ENCODE measurements at places on chromosomes 4 and X.

GRCh38 chrX:135396109-135396508, 25.6 kb upstream of the SMIM10L2A start:
- DNase-seq = no peak

GRCh38 chr4:35772291-35772690, 472.0 kb downstream of the ARAP2 start:
- no peak for DNase-seq

DNA sequence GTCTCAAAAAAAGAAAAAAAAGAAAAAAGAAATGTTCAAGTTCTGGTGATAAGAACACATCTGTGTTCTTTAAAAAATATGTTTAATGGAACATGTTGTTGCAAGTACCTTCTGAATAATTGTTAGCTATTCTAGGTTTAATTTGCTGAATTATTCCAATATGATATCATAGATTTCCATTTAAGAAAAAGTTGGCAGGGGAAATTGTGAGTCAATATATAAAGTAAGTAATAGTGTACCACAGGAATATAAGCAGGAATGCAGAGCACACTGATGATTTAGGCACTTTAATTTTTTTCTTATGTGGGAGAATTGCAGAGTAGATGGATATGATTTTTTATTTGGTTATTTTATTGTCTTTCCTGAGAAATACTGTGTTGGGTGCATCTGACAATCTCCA, 190.7 kb downstream of the RPA4 start:
- DNase-seq = no peak

GRCh38 chr4:128298852-128299251, 11.2 kb upstream of the PGRMC2 start:
- no peak for DNase-seq

GRCh38 chrX:36950495-36951253, 57.5 kb upstream of the FAM47C start:
- DNase-seq = no peak

- DNase-seq = no peak
These were observed 9.0 kb upstream of the MAB21L2 start for GRCh38 chr4:150572704-150573504.

- no peak for DNase-seq
These were observed 54.5 kb downstream of the TRIM2 start for GRCh38 chr4:153258750-153259149.

DNA sequence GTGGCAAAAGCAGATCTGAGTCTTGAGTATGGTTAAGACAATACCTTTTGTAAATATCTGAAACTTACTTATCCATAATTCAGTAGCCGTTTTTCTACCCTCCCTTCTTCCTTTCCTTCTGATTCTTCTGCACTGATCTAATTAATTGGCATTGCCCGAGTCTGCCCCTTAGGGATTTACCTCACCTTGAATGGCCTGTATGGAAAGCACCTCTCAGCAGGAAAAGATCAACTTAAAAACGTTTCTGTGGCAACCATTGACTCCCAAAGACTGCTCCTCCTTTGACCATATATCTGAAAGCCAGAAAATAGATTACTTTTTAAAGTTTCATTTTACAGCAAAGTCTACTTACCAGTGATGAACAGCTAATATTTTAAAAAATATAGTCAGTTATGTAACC, 496.5 kb upstream of the LCORL start:
- no peak for DNase-seq
